Stimulated activated CD4-positive, alpha-beta T cell treated with anti-CD3 and anti-CD28 coated beads, TNF-alpha, amount 100 ng/mL, for 4 hours (primary cell): ENCODE measurements at places on chromosomes 11 and 22.

GRCh38 chr11:43644621-43645299 is 35.8 kb upstream of the HSD17B12 start:
- DNase-seq = no peak

GRCh38 chr11:30310623-30311022 is 12.3 kb upstream of the ARL14EP start:
- DNase-seq = no peak

- DNase-seq = no peak
Observed at GRCh38 chr11:29432719-29433325, 584.0 kb downstream of the KCNA4 start.

- DNase-seq = no peak
Observed at GRCh38 chr22:26817926-26818325, 160.5 kb downstream of the MIAT start.

- no peak for DNase-seq
Observed at GRCh38 chr11:84419616-84420015, 1133.4 kb upstream of the CCDC90B start.

DNA sequence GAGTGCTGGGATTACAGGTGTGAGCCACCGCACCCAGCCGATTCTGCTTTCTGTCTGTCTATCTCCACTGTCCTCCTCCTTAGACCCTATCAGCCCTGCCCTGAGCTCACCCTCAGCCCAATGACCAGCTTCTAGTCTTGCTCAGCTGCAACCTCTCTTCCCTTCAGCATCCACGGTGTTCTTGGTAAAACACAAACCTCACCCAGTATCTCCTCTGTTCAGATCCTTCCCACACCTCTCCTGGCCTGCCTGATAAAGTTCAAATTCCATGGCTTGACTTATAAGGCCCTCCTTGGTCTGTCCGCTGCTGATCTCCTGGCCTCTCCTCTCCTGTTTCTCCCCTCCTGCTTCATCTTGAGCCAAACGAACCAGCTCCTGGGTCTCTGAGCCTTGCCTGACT is 14.5 kb upstream of the NCF4 start:
- no peak for DNase-seq

GRCh38 chr11:76397383-76397782 is 16.3 kb downstream of the GVQW3 start:
- no peak for DNase-seq

DNA sequence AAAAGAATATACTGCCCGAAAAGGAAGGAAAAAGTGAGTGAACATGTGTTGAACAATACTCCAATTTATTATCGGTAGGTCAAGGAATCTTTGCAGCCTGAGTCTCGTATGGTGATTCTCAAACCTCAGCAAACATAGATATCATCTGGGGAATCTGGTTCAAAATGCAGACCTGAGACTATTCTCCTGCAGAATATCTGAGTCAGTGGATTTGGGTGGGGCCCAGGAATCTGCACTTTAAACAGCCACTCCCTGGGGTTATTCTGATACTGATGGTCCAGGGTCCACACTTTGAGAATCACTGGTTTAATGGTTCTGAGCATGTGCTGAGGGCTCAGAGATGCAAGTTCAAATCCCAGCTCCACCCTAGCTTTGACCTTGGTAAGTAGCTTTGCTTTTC is 53.6 kb upstream of the GRK3 start:
- DNase-seq = no peak

DNA sequence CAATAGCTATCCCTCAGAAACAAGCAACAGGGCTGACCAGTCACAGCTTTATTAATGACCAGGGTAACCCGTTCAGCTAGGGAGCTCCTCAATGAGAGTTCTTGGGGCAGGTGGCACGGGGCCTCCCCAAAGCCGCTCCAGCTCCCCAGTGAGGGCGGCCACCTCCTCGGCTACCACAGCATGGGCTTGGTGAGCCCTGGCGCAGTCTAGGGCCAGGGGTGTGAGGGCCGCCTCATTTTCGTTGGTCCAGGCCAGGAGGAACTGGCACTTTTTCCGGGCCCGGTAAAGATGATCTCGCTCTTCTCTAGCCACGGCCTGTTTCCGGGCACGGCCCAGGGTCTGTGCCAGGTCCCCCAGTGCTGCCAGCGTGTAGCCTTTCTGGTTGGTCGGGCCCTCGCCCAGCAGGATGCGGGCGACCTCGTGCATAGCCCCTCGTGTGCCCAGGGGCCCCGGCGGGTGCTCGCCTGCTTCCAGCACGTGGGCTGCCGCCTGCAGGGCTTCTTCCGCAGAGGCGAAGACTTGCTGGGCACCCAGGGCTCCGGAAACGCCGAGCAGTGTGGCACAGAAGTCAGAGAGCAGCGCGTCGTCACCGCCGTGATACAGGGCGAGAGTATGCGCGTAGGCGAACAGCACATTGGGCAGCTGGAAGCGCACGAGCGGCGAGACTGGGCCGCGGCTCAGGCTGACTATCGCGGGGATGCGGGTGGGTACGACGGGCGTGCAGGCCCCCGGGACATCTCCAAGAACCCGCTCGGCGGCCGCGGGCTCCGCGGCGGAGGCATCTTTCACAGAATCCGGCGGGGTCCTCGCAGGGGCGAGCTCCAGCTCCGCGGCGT is 913 bp downstream of the ZNHIT2 start:
- DNase-seq = peak; percentile 35

DNA sequence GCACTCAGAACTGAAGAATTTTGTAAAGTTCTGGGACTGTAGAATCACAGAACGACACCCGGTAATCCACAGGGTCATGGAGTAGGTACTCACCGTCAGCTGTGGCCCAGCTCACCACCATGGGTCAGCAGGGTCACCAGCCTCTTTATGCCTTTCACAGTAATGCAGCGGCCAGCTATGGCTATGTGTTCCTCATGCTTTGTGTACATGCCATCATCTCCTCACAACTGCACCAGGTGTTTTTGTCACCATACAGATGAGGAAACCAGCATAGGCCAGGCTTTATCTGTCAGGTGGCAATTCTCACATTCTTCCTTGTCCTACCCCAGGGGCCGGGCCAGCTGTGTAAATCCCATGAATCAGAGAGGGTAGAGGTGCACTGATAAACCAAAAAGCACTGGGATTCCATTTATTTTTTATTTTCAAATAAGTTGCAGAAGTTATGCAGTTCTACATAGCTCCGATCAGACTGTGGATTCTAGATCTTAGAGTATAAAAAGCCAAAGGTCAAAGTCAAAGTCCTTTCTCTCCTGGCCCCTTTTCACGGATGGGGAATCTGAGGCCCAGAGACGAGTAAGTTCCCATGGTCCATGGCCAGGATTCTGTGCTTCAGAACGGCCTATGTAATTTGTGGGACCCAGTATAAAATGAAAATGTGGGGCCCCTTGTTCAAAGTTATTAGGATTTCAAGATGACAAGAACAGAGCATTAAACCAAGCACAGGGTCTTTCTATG is 17.5 kb downstream of the TSKU start:
- DNase-seq = no peak

GRCh38 chr11:70772950-70773349 is 374.6 kb downstream of the CTTN start:
- no peak for DNase-seq

DNA sequence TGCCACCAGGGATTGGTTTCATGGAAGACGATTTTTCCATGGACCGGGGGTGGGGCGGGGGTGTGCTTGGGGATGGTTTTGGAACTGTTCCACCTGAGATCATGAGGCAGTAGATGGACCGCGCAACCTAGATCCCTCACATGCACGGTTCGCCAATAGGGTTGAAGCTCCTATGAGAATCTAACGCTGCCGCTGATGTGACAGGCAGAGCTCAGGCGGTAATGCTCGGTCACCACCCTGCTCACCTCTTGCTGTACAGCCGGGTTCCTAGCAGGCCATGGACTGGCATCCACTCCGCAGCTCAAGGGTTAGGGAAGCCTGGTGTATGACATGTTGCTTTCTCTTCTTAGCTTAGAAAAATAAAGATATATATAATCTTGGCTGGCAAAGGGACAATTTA is 22.0 kb downstream of the RBX1 start:
- no peak for DNase-seq

DNA sequence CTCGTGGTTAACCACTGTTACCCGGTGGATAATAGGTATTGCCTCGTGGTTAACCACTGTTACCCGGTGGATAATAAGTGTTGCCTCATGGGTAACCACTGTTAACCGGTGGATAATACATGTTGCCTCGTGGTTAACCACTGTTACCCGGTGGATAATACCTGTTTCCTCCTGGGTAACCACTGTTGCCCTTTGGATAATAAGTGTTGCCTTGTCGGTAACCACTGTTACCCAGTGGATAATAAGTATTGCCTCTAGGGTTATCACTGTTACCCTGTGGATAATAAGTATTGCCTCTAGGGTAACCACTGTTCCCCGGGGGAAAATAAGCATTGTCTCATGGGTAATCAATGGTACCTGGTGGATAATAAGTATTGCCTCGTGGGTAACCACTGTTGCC is 15.0 kb upstream of the NXPE4 start:
- DNase-seq = no peak

GRCh38 chr11:58691675-58692074 is 40.1 kb downstream of the GLYAT start:
- no peak for DNase-seq

DNA sequence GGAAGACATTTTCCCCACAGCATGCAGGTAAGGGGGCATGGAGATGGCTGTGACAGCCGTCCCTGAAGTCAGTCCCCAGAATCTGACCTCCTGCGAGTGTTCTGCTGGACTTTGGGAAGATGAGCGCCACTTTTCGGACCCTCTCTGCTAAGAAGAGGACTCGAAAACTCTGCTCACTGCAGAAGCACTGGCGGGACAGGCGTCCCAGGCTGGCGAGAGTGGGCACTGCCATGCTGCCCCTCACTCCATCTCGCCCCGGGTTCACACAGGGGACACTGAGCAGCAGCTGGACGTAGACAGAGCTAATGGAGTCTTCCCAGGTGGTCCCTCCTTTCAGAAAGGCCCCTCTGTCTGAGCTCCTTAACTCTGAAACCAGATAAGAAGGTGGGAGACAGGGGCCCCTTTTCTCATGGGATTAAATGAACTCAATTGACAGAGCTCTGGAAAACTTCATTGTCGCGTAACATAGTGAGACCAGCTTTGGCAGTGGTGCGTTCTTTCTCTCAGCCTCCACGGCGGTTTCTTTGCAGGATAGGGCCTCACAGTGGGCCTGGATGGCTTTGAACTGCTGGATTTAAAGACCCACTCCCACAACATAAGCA is 4.8 kb downstream of the ADAMTS8 start:
- no peak for DNase-seq
